ENCODE measurements at places on chromosomes 2 and 18.

GRCh38 chr18:30358555-30358954 lies 684.0 kb downstream of the DSC3 start:
- DNase-seq, result peak; percentile 77

DNA sequence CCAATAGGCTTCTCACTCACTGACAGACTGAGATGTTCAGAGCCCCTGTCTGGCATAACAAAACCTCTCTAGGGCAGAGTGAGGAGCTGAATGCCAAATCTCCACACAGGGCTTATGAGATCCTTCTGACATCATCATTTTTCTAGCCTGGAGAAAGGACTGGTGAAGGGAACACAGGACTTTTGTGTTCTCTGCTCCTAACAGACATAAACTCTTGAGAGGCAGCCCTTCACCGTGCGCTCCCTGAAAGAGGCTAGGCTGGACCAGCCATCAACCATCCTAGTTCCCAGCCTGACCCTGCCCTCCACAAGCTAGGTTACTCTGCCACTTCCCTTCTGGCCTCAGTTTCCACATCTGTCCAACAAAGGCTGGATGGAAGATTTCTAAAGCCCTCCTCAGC lies 141.9 kb downstream of the SUCLG1 start:
- DNase-seq, result no peak

DNA sequence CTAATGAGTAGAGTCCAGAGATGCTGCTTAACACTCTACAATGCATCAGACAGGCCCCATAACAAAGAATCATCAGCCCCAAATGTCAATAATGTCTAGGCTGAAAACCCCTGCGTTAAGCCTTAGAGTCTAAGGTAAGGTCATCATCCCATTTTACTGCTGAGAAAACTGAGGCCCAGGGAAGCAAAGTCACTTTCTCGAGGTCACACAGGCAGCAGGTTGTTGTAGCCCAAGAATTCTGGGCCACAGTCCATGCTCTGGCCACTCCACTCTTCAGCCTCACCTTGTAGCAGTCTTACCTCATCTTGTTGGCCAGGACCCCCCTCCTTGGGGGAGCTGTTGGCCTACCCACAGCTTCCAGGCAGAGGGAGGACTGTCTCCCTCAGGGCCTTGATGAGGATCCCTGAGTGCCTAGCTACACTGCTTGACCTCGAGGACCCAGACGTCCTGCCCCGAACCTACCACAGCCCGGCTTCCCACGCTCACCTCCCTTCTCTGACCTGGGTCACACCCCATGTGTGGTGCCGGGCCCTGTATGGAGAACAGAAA lies 54.4 kb downstream of the SMAD7 start:
- no peak for DNase-seq

- no peak for DNase-seq
Measured at GRCh38 chr2:176356251-176356650, 87.0 kb downstream of the MTX2 start.

- DNase-seq, result no peak
Measured at GRCh38 chr2:140457483-140457882, 1673.3 kb downstream of the LRP1B start.

- no peak for DNase-seq
Measured at GRCh38 chr2:68124321-68124720, 33.4 kb upstream of the PNO1 start.

DNA sequence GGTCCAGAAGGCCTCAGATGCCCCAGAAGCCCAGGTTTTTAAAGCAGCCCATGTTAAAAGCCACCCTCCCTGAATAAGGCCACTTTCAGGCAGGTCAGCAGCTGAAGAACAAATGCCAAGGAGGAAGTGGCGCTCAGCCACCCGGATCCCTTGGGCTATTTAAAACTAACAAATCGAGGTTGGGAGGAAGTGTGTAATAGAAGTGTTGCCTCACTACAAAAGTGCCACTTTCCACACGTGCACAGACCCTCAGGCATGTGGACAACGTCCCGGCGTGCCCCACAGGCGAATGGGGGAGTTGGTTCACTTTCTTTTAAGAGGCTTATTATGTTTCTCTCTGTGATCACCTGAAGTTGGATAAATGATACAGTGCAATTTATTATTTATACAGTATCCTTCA lies 173.8 kb upstream of the SALL3 start:
- no peak for DNase-seq

- DNase-seq, result no peak
Measured at GRCh38 chr2:213261715-213262114, 22.5 kb upstream of the SPAG16 start.

DNA sequence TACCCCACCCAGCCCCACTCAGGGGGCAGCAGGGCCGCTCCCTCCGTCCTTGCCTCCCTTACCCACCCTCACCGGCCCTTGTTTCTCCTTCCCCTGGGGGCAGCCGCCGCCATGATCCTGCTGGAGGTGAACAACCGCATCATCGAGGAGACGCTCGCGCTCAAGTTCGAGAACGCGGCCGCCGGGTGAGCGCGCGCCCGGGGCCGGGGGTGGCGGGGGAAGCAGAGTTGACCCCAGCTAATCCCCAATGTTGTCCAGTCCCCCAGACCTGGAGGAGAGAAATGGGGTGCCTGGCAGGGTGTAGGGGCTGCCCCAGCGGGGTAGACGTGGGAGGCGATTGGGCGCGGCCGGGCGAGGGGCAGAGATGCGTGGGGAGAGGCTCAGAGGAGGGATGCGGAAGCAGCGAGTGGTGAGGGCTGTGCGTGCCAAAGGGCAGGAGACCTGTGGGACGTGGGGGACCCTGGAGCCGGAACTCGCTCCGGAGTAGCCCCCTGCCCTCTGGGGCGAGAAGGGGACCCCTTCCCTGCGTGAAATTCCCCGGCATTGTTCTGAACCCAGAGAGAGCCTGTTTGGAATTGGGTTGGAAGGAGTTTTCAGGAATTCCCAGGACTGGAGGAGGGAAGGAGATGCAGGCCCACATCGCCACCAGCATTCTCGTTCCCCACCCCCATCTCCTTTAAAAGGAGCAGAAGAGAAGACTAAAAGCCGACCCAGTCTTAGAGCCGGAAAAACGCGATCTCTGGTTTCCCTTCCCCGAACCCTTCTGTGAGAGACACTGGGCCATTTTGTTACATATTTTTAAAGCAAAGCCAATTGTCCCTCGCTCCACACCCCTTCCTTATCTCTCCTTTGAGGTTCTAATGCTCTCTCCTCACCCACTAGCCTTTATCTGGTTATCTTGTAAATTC lies 625 bp downstream of the ARPC2 start:
- DNase-seq, result peak; percentile 44

DNA sequence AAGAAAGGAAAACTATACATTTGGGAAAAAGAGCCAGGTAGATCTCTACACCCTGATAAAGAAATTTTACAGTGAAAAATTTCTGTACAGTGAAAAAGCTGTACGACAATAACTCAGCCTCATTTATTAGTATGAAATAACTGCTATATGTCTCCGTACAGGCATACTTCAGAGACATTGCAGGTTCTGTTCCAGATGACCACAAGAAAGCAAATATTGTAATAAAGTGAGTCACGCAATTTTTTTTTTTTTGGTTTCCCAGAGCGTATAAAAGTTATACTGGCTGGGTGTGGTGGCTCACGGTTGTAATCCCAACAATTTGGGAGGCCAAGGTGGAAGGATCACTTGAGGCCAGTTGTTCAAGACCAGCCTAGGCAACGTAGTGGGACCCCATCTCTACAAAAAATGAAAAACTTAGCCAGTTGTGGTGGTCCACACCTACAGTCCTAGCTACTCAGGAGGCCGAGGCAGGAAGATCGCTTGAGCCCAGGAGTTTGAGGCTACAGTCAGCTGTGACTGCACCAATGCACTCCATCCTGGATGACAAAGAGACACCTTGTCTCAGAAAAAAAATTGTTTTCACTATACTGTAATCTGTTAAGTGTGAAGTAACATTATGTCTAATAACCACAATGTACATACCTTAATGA lies 28.2 kb upstream of the AMMECR1L start:
- DNase-seq, result no peak

- peak; percentile 95 for DNase-seq
Measured at GRCh38 chr2:237500681-237501424, 13.8 kb downstream of the MLPH start.

GRCh38 chr2:238287737-238288649 lies at the start of gene PER2:
PER2 (minus strand) TSS chr2:238288610; CDS start chr2:238277936, 10,674 bp downstream.
- peak; percentile 81 for DNase-seq

DNA sequence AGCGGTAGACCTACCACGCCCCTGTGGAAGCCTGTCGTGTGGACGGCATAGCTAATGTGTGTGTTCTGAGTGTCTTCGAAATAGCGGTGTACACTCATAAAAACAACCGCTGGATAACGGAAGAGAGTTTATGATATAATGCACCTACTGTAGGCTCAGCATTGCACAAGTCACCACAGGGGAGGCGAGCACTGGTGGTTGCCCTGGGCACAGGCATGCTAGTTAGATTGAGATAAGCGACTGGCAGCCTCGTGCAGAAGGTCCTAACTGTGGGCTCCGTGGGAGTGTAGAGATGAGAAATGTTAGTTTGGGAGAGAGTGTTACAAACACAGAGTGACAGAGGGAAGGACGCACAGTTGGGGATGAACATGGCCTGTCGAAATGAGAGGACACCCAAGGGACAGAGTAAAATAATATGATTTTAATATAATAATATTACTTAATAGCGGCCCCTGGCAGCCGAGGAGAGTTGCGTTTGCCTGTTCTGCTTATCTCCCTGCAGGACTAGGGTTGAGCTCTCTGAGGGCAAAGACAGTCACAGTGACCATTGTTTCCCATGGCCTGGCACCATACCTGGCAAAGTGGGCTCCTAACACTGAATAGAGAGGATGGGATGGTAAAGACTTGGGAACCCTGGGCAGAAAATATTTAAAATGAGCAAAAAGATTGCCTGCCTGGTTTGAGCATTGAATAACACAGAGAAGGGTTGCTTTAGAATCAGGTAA lies 204.2 kb downstream of the GBX2 start:
- no peak for DNase-seq

DNA sequence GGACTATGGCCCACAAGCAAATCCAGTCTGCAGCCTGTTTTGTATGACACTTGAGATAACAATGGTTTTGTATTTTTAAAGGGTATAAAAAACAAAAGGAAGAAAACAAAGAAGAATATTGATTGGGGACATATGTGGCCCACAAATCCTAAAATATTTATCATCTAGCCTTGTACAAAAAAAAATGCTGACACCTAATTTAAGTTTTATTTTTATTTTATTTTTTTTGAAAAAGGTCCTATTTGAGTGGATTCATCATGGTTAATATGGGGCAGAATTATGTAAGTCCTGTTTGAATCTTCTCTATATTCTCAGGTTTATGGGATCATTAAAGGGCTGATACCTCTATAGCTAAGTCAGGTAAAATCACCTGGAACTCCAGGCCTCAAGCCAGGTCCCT lies 525.7 kb downstream of the LRP1B start:
- DNase-seq, result no peak

DNA sequence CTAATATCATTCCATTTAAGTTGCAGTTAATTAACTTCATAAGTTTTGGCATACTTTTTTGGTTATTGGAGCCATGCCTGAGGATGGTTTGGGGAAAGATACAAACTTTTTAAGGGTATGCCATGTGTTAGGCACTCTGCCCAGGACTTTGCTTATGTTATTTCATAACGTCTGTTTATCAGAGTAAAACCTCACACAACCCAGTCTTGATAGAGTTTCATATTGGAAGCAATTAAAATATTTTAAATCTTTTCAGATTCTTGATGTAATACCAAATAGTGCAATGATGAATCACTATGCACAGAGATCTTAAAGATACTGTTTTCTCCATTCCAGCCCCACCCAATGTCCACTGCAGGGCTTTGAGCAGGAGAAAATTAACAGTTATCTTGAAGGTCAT lies 529.1 kb upstream of the HNMT start:
- no peak for DNase-seq

DNA sequence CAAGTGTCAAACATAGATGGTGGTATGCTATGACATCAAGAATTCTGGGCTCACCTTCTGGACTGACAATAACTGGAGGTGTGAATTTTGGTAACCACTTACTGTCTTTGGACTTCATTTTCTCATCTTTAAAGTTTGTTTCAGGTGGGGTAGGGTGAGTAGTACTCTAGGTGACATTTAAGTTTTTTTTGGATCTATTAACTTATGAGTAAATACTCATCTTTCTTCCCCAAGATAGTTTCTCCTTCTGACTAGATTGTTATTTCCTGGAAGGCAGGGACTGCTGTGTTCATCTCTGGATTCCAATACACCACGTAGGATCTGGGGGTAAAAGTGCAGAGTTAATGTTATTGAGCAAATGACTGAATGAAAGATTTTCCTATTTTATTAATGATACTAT lies 55.9 kb downstream of the ICOS start:
- DNase-seq, result no peak

DNA sequence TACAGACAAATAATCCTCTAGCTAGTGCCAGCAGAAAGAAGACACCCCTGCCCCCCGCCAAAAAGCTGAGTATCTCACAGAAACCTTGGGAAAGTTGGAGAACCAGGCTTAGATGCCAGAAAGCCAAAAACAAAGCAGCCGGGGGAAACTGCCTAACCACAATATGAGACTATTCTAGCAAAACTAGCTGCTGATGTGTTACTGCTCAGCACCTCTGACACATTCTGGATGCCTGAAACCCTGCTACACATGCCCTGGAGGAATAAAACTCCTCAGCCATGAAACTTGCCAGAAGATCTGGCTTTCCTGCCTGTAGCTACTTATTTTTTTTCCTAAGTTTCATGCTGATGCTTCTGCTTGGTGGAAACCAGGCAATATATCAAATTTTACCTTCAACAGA lies 122.7 kb upstream of the GCFC2 start:
- DNase-seq, result no peak

- no peak for DNase-seq
Measured at GRCh38 chr2:170937709-170938379, 8.8 kb downstream of the GORASP2 start.

DNA sequence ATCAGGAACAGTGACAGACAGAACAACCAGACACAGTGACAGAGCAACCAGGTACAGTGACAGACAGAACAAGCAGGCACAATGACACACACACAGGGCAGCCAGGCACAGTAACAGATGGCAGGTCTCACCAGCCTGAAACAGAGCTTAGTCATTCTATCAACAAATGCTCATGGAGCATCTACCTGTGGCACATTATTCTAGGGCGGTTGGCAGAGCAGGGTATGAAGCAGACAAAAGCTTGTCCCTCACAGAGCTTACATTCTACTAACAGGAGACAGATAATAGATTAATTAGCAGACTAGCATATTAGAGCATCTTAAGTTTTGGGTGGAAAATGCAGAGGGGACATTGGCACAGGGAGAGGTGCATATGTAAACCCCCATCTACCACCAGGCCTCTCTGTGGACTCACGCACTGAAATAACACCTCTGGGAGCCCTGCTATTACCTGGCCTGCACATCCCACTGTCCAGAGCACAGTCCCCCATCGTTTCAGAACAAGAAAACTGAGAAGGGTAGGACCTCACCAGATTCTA lies 64.1 kb upstream of the RAB6C start:
- no peak for DNase-seq

GRCh38 chr2:8518979-8519668 lies 162.7 kb upstream of the ID2 start:
- DNase-seq, result no peak

DNA sequence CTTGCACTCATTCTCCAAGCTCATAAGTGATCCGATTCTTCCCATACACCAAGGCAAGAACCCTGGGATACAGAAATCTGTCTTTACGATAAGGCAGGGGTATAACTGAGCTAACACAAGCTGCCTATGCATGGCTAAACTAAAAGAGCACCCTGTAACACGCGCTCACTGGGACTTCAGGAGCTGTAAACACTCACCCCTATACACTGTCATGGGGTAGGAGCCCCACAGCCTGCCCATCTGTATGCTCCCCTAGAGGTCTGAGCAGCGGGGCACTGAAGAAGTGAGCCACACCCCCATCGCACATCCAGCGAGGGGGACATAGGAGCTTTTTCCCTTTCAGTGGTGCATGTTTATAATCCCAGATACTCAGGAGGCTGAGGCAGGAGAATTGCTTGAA lies 46.7 kb downstream of the METTL8 start:
- DNase-seq, result no peak
